Glutamatergic neuron (in vitro differentiated cells): ENCODE measurements at places on chromosomes 6 and 20. TPM values are rescaled to one million over a fixed set of nuclear protein-coding genes. Genes with fewer than 3 reads are reported as not detected.

- no peak for DNase-seq
These were observed 55.3 kb upstream of the TINAG start for GRCh38 chr6:54252916-54253315.

DNA sequence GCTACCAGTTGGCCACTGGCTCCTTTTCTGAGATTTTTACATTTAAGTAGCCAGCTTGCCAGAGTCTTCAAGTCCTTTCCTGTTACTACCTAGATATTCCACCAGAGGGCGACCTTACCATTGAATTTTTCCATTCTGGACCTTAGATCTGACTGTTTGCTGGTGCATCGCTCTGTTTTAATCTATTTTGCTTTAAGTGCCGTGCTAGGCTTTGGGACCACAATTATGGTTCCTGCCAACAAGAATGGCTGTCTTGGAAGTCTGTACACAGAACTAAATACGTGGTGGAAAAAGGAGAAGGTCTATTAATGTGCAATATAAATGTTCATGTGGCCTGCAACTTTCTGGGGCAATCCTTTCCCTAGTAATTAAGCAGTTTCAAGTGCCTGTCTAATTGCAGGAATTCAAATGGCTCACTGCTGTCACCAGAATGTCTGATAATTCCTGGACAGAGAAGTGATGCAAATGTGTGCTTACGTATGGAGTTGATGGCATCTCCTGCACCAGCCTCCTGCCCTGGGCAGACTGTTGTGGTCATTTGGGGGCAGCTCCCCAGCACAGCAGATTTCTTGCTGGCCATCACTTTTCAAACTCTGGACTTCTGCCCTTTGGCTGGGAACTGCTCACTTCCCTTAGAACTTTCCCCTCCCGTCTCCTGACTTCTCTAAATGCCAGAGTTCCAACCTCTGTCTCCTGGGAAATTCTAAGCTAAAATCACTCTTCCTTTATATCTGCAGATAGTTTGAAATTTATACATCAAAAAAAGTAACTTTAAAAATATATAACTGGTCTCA is 5.6 kb upstream of the HLA-DOA start:
- DNase-seq: no peak

- no peak for DNase-seq
These were observed 27.8 kb downstream of the HDDC2 start for GRCh38 chr6:125273965-125274364.

GRCh38 chr20:53040693-53041589 is 68.8 kb downstream of the TSHZ2 start:
- DNase-seq: no peak

DNA sequence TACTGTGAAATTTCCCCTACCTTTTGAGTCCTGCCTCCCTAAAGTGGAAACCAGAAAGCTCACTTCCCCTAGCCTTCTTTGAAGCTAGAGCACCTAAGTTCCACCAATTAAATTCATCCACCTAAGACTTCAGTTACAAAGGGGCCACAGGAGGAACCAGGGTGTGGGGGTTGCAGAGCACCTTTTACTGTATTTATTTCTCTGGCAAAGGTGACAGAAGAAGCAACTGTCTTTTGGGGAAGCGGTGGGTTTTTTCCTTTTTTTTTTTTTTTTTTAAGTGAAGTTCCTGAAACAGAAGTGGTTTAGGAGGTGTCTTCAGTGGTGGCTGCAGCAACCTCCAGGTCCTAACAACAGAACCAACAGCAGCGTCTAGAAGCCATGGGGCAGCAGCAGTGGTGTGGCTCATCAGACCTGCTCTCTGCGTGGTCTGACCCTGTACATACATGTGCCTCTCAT is 13.1 kb downstream of the PSMB9 start:
- DNase-seq: no peak

The NRN1 gene
- total RNA-seq: 48.5 TPM

The MATN4 gene
- total RNA-seq: not detected

DNA sequence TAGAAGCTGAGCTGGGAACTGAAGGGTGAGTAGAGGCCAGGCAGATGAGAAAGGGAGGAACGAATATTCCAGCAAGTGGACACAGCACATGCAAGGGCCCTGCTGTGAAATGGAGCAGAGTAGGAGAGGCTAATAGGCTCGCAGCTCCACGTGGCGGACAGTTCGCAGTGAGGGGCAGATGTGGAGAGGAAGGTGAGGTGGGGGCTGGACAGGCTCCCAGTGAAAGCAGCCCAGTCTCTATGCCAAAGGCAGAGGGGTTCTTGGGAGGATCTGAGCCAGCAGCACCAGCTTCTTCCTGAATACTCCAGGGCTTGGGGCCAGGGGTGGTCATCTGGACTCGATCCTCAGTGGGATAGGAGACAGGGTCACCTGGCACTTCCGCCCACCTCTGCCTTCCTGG is 81.0 kb downstream of the CEBPB start:
- DNase-seq: no peak

DNA sequence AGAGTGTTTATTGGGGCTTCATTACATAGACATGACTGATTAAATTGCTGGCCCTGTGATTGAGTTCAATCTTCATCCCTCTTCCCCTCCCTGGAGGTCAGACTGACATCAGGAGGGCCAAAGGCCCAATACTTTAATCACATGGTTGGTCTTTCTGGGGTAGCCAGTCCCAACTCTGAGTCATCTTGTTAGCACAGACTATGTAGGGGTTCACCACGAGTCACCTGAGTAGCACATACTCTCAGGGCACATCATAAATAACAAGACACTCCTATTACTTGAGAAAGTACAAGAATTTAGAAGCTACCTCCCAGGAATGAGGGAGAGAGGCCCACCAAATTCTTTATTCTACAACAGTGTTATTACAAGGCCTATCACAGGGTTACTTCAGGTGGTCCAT is 11.3 kb downstream of the GINS1 start:
- no peak for DNase-seq

The PGC gene
- total RNA-seq: not detected

DNA sequence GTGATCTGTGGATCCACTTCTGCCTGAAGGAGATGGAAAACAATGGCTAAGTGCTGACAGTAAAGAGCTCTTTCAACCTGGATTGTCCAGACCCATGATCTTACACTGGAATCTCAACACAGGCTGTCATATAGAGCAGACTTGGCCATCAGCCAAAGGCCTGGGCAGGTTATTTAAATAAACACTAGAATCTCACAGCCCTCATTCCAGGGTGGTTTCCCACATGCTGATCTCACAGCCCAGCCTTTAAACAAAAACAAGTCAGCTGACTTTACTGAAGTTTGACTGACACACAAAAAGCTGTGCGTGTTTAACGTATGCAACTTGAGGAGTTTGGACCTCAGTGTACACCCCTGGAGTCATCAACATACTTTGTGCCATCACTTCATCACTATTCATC is 28.4 kb downstream of the SYNDIG1 start:
- no peak for DNase-seq

GRCh38 chr20:25177890-25178321 is 17.6 kb upstream of the ENTPD6 start:
- DNase-seq: no peak

The ZNF334 gene
- total RNA-seq: 32.9 TPM

- DNase-seq: no peak
These were observed 526.4 kb downstream of the PRKN start for GRCh38 chr6:162200945-162201690.

DNA sequence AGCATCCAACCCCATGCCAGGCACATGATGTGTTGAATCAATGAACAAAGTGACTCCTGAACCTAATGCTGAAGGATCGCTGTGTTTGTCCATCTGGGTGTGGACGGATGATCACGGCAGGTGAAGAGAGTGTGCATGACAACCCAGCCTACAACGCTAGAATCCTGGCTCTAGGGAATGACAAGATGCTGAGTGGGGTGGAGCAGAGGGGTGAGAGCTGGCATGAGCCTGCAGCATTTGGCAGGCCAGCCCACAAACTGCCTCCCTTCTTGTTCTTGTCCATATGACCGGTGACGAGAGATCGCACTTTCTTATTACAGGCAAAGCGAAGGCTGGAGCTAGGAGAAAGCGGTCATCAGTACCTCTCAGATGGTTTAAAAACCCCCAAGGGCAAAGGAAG is 54.7 kb upstream of the CDKAL1 start:
- no peak for DNase-seq

GRCh38 chr6:10424040-10424439 is 9.2 kb upstream of the TFAP2A start:
- no peak for DNase-seq

GRCh38 chr6:100892693-100893092 is 11.6 kb upstream of the ASCC3 start:
- DNase-seq: no peak

- DNase-seq: peak; percentile 10
These were observed 255.0 kb downstream of the DLL1 start for GRCh38 chr6:170035901-170036304.

The ZNF184 gene
- 10.8 TPM for total RNA-seq

DNA sequence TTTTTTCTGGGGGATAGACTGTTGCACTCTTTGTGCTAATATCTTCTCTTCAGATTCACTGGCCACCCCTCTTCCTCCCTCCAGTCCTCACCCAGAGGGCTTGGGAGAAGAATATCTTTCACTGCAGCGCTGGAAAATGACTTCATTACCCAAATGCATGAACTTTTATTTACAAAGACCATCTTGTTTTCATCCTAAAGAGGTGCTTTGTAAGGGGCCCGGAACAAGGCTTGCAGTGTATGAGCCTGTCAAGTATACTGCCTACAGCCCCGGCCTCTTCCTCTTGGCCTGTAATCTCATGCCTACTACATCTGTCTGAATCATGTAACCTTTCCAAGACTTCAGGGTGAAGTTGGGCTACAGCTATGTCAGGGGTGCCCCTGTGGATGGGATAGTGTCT is 554 bp upstream of the LAMA4 start:
- DNase-seq: no peak

The PDE7B gene
- not detected for total RNA-seq

The HRH3 gene
- total RNA-seq: 13.7 TPM

DNA sequence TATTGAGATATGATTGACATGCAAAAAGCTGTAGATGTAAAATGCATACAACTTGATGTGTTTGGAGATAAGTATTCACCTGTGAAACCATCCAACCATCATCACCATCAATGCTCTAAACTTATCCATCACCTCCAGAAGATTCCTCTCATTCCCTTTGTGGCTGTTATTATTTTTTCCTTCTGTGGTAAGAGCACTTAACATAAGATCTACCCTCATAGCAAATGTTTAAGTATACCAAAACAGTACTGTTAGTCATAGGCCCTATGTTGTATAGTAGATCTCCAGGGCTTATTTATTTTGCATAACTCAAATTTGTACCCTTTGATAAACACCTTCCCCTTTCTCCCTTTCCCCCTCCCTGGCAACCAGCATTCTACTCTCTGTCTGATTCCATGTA is 31.2 kb upstream of the CCN6 start:
- DNase-seq: no peak

The STX7 gene
- total RNA-seq: 62.7 TPM

- peak; percentile 73 for DNase-seq
These were observed at the start of gene PRSS35 for GRCh38 chr6:83511901-83512681. Gene PRSS35 (plus strand): TSS chr6:83512534. CDS start chr6:83523442, 10,908 bp downstream.

DNA sequence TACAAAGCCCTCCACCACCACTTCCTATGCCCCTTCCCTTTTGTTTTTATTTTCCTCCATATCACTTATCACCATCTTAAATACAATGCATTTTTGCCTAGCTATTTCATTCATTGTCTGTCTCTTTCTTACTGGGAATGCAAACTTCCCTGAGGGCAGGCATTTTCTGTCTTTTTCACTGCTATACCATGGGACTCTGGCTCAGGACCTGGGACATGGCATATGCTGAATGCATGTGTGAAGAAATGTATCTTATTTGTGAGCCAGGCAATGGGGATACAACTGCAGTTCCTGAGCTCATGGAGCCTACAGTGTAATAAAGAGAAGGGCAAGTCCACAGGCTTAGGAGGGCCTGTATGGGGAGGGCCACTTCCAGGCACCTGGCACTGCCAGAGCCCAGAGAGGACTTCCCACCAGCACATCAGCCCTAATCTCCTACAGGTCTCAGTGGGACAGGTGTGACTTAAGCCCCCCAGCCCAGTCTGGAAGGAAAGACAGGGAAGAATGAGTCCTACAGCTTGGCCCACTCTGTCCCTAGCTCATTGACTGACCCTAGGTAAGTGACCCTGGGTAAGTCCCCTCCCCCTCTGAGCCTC is 43.2 kb downstream of the TFEB start:
- no peak for DNase-seq

DNA sequence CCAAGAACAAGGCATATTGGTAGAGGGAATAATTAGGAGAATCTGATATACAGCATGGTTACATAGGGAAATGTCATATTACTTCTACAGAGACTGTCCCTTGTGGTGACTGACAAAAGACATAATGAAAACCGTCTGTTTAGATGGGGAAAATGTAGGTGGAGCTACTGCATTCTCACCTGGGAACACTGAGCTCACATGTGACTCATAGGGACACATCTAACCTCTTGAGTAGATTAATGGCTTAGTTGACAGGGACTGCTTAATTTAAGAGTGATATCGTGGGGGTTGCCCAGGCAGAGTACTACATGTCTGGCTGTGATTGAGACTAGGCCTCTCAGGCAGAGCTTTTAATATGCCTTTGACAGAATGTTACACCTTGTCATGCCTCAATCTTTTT is 235.3 kb upstream of the ZFP64 start:
- DNase-seq: no peak

GRCh38 chr6:3624250-3625136 is 127.0 kb downstream of the PXDC1 start:
- DNase-seq: no peak

DNA sequence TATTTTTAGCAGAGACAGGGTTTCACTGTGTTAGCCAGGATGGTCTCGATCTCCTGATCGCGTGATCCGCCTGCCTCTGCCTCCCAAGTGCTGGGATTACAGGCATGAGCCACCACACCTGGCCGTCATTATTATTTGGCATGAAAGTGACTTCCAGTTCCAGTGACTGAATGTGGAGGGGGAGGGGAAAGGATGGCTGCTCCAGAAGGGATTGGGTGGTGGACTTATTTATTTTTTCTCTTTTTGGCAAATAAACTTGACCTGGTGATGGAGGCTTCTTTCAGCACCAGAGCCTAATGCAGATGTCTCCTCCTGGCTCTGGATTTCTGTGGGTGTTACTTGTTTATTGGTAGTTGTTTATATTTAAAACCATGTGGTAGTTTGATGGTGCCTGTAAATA is 16.9 kb upstream of the SLC22A23 start:
- no peak for DNase-seq

DNA sequence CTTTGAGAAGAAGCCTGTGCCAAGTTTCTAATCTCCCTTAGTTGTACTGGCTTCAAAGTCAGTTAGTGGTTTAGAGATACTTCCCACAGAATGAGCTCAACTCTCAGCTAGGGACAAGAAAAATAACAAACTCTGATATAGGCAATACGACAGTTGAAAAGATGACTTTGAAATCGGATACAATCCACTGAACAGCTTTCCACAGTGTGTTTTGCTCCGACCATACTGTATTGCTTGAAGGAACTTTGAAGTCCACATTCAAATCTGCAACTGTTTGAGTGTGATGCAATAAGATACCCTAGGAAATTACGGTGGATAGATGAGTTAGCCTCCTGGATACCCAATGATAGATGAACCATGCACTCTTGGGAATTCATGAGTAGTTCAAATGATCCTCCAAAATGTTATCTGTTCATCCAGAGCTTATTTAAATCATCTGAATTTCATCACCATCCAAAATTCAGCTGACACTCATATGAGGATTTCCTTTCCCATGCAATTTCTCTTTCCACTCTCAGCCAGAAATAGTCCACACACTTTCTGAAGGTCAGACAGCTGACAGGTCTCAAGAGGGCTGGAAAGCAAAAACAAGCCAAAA is 443.8 kb downstream of the HAO1 start:
- DNase-seq: no peak

GRCh38 chr20:63552481-63553249 is 1.3 kb upstream of the FNDC11 start:
- no peak for DNase-seq

The TEAD3 gene
- 50.0 TPM for total RNA-seq
